CD14-positive monocyte (primary cell): ENCODE measurements at places on chromosomes 7 and 10.

- DNase-seq = no peak
These were observed 25.4 kb upstream of the CALU start for GRCh38 chr7:128713794-128714193.

GRCh38 chr7:139641337-139641992 lies 118.0 kb downstream of the CLEC2L start:
- no peak for DNase-seq

DNA sequence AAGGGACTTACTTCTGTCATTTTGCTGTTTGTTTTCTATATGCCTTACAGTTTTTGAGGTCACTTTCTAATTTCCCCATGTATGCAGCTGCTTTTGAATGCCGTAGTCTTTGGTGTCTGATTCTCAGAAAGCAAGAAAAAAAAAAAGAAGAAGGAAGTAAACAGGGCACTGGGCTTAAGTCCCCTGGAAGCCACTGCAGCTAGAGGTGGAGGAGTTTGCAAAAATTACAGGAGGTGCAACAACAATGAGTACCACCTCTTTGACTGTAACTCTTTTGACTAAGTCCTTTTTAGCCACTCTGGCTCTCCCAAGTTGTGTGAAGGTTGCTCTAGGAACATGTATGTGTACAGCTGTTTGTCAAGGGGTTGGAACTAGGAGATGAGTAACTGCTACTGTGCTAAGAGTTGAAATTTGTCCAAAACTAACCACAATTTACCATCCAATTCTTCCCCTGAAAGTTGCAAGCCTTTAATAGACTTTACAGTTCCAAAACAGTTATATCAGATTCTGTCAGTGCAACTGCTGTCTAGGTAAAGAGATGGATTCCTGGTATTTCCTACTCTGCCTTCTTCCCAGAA lies 588.0 kb upstream of the LRRN3 start:
- no peak for DNase-seq

DNA sequence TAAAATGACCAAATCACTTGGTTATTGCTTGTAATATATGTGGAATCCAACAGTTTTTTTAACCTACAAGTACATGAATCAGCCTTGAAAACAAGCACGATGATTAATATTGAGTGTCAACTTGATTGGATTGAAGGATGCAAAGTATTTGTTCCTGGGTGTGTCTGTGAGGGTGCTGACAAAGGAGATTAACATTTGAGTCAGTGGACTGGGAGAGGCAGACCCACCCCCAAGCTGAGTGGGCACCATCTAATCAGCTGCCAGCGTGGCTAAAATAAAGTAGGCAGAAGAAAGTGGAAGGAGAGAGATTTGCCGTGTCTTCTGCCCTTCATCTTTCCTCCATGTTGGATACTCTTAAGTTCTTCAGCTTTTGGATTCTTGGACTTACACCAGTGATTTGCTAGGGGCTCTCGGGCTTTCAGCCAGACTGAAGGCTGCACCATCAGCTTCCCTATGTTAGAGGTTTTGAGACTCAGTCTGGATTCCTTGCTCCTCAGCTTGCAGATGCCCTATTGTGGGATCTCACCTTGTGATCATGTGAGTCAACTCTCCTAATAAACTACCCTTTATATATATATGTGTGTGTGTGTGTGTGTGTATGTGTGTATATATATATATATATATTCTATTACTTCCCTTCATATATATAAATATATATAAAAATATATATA lies 118.4 kb upstream of the WDR11 start:
- DNase-seq = no peak

- no peak for DNase-seq
These were observed 219.5 kb upstream of the NRP1 start for GRCh38 chr10:33553748-33554571.

GRCh38 chr7:35658606-35659201 lies 36.2 kb downstream of the HERPUD2 start:
- DNase-seq = no peak

DNA sequence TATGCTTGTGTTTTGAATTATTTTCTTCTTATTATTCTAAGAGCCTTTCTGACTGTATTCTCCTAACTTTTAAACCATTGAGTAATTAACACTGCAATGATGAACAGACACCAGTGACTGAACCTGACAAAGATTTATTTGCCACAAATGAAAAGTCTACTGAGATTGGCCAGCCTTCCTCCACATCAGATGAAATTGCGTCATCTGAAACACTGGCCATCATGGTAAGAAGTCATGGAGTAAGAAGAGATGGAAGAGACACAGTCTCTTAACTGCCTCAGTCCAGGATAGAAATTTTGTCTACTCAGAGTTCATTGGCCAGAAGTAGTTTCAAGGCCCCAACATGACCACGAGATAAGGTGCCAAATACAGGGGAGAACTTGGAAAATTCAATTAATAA lies 357.8 kb downstream of the BMPER start:
- DNase-seq = no peak

DNA sequence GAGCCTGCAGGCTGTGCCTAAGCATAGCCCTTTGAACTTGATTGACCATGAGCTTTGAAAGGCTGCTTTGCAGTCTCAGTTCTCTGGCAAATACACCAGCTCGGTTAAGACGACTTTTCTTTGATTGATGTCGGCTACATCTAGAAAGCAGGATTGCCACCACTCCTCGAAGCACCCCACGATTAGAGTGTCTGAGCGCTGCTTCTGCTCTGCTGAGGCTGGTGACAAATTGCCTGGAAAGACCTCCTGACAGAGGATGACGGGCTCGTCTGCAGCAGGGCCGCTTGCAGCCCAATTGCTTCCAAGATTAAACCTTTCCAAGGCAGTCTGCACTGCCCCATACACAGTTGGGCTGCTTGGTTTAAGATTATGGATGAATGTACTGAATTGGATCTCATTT lies 182.0 kb downstream of the CUX1 start:
- DNase-seq = no peak

DNA sequence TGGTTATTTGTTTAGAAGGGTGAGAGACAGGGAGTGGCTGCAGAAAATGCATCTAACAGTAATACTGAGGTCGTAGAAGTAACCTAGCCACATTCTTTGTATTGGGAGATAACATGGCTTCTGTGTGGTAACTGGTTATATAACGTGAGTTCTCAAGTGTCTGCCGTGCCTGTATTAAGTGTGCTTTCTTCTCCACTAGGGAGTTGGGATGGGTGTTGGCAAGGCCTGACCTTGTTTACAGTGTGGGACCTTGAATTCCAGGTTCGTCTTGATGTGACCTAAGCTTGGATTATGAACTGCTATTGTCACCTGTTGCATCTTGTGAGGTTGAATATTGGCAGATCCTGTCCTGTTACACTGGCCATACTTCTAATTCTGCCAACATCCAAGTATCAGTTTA lies 145.3 kb upstream of the NAMPT start:
- DNase-seq = no peak

- no peak for DNase-seq
These were observed 11.3 kb upstream of the TOMM7 start for GRCh38 chr7:22833957-22834356.

DNA sequence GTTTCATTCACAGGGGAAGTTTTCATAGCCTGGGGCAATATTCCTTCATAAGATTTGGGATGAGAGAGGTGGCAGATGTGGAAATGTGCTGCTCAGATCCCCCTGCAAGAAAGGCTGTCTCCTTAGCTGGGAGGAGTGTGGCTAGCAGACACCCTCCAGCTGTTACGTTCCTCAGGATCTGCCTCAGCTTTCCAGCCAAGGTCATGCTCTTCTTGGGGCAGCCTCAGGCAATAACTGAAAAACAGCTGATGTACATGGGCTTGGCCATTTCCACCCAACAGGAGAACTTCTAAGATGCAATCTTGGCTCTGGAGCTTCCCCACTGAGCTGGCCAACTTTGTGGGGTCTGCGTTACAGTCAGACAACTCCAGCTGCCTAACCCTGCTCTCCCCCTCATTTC lies 51.3 kb upstream of the SEPTIN7 start:
- DNase-seq = no peak

DNA sequence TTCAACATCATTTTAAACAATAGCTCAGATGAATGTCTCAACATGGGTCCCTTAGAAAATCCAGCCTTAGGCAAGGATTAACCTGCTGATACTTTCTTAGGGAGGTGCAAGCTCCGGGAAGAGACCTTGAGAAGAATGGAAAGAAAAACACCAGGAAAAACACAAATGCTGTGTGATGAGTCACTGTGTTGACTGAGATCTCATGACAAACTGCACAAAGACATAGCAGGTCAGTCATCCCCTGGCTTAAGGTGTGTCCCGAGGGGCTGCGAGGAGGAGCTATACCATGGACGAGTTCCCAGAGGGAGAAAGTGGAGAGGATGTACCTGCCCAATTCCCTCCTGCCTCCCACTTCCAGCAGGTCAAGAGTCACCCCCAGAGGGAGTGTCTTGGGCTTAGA lies 98.0 kb downstream of the TEX36 start:
- no peak for DNase-seq

GRCh38 chr10:101385866-101386658 lies 32.1 kb downstream of the BTRC start:
- DNase-seq = no peak

- DNase-seq = no peak
These were observed 351.2 kb downstream of the LRMDA start for GRCh38 chr10:75782463-75783248.

- DNase-seq = no peak
These were observed 5.0 kb downstream of the SFTPD start for GRCh38 chr10:79943871-79944270.

GRCh38 chr7:38374507-38374906 lies 101.1 kb upstream of the TARP start:
- peak; percentile 59 for DNase-seq

DNA sequence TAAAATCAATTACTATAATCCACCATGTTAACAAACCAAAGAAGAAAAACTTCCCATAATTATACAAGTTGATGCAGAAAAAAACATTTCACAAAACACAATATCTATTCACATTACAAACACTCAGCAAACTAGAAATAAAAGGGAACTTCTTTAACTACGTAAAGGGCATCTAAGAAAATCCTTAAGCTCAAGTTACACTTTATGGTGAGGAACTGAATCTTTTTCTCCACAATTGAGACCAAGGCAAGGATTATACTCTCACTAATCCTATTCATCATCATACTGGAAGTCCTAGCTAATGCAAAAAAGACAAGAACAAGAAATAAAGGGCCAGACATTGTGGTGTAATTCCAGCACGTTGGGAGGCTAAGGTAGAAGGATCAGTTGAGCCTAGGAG lies 159.9 kb downstream of the ZNF365 start:
- DNase-seq = peak; percentile 18

- peak; percentile 99 for DNase-seq
These were observed 26.4 kb upstream of the SRGN start for GRCh38 chr10:69061305-69062161.

GRCh38 chr7:47000561-47000960 lies 581.4 kb downstream of the TNS3 start:
- DNase-seq = no peak

GRCh38 chr10:102917314-102917961 lies 656 bp upstream of the CNNM2 start:
- peak; percentile 77 for DNase-seq

DNA sequence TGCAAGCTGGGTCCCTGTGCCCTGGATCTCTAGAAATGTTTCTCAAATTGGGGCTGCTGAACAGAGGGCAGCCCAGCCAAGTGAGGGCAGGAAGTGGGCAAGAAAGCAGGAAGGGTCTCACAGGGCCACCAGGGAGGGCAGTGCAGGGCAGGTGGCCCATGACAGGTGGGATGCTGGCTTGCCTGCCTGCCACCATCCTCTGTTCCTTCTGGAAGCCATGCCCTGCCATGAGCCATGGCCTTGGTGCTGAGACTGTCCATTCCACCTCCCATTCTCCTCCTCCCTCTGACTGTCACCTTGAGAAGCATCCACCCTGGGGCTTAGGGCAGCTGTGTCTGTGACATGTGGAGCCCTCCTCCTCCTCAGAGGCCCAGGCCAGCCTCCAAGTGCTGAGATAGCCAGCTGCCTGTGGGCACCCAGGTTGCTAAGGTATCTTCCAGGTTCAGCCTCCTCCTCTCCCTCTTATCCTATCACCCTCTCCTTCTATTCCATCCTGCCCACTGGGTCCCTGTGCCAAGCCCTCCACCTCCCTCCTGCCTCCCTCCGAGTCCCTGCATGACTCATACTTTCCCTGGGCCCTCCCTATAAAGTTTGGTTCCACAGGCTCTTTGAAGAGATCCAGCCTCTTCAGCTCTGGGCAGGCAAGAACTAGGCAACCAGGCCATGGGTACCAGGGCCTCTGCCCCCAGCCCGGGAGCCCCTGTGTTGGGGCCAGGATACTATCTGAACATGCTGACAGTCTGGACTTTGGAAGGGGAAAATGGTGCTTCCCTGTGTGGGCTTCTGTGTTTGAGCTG lies 1.3 kb downstream of the VSIR start:
- DNase-seq = no peak

DNA sequence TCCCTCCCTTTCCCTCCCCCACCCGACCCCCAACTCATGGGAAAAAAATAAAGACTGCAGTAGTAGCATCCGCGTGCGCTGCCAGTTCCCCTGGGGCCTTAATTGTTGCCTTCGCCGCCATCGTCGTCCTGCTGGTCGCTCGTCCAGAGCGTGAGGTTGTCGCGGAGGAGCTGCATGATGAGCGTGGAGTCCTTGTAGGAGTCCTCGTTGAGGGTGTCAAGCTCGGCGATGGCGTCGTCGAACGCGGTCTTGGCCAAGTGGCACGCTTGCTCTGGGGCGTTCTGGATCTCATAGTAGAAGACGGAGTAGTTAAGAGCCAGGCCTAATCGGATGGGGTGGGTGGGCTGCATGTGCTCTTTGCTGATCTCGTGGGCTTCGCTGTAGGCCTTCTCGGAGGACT lies 27.0 kb downstream of the HSPB1 start:
- DNase-seq = no peak

DNA sequence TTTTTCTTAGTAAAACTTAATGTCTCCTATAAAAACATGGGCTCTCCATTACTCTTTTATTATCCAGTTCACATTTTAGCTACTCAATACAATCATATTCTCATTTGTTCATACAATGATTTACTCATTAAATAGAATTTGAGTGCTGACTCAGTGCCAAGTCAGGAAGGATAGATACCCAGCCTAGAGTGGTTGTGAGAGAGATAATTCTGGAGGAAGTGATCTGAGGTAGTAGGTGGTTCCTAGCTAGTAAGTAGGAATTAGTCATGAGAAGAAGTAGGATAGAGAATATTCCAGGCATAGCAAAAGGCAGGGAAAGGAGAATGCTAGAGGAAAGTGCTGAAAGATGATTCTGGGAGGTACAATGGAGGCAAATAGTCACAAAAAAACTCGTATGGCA lies 133.5 kb upstream of the MBL2 start:
- no peak for DNase-seq

DNA sequence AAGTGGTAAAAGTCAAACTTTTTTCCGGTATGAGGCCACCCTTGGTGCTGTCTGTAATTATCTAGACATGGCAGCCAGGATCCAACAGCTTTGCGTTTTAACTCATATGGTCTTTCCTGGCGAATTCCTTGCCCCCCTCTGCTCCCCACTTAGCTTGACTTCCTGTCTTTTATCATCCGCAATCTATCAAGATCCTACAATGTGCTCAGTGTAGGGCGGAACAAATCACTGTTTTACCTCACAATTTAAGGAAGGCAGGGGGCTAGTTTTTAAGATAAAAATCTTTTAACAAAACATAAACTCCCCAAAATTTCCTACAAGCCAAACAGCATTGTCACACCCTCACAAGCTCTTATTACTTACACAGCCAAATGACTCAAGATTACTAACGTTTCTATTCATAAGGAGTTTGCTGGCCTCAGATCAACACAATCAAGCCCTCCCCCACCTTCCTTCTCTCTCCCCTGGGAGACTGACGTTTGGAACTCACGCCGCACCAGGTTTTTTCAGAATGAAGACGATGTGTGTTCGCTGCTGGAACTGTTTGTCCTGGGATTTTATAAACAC lies 1.3 kb upstream of the CDK14 start:
- peak; percentile 36 for DNase-seq
